Hepatocyte (in vitro differentiated cells): ENCODE measurements at places on chromosomes 3 and 15.

DNA sequence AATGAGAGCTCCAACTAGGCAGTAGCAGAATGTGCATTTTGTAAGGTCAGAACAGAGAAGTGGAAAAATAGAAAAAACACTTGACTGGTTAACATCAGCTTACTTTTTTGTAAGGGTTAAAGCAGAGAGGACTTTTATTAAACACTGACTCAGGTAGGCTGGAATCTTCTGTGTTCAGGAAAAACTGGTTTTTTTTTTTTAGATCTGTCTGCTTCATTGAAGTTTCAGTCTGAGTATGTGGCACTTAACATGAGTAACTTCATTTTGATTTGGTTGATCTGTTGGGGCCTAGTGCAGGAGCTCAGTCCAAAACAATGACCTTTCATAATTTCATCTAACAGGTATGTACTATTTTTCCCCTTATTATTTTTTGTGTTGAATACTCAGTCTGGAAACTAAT is 141.1 kb downstream of the DOCK3 start:
- no peak for DNase-seq

- DNase-seq, result no peak
Measured at GRCh38 chr3:57145852-57146251, 19.3 kb downstream of the IL17RD start.

DNA sequence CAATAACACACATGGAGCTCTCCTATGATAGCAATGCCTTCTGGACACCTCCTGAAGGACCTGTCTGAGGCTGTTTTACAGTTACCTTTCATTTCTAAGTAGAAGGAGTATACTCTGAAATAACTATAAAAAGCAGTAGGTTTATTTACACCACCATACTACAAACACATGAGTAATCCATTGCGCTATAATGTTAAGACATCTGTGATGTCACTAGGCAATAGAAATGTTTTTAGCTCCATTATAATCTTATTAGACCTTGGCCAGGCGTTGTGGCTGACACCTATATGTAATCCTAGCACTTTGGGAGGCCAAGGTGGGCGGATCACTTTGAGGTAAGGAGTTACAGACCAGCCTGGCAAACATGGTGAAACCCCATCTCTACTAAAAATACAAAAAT is 24.7 kb downstream of the PXK start:
- no peak for DNase-seq

DNA sequence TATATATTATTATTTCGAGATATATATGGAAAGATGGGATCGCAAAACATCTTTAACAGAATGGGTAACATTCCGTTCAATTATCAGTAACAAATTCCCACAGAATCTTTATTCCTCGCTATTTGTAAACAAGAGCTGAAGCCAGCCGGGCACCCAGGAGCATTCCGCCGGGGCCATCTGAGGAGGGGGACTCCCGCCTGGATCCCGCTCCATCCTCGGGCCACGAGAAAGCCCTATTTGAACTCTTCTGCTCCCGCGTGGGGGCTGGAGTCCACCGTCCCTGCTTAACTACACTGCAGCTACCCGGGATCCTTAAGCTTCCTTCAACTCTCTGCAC is 687 bp downstream of the GPR176 start:
- DNase-seq, result no peak

- no peak for DNase-seq
Measured at GRCh38 chr15:73139041-73139743, 86.9 kb downstream of the NEO1 start.

DNA sequence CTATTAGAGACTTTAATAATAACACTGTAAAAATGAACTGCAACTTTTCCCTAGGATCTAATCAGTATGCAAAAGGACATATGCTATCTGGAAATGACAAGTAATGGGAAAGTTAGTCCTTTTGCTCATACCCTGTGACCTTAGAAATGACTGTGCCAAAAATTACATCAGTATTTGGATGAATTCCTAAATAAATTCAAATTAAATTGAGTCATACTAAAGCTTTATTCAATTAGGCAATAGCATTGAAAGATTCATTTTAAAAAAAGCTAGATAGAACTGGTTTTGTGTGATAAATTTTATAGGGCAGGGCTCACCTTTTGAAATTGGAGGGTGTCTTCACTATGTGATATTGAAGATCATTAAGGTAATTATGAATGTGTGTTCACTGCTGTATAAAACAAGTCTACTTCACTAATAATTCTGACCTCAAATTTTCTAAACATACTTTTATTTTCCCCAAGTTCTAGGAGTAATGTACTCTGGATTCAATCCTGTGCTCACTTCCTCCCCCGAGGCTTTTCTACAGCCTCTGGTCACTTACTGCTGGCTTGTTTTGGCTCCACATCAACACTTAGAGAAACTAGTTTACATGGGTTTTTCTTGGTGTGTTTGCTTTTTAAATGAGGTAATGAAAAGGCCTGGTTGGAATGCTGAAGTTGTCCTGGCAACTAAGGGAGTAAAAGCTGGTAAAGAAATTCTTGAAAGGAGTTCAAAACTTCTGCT is 44.4 kb upstream of the SPTSSB start:
- DNase-seq, result peak; percentile 28

GRCh38 chr15:101267320-101268104 is 9.8 kb downstream of the SELENOS start:
- DNase-seq, result no peak

- peak; percentile 91 for DNase-seq
Measured at GRCh38 chr3:184568924-184569829, 7.6 kb downstream of the EPHB3 start.

- no peak for DNase-seq
Measured at GRCh38 chr3:156579427-156579851, 24.5 kb upstream of the SSR3 start.

- DNase-seq, result no peak
Measured at GRCh38 chr3:42975456-42975855, 3.7 kb upstream of the GASK1A start.

GRCh38 chr15:89333011-89333860 is 1.4 kb downstream of the POLG start:
- DNase-seq, result no peak

DNA sequence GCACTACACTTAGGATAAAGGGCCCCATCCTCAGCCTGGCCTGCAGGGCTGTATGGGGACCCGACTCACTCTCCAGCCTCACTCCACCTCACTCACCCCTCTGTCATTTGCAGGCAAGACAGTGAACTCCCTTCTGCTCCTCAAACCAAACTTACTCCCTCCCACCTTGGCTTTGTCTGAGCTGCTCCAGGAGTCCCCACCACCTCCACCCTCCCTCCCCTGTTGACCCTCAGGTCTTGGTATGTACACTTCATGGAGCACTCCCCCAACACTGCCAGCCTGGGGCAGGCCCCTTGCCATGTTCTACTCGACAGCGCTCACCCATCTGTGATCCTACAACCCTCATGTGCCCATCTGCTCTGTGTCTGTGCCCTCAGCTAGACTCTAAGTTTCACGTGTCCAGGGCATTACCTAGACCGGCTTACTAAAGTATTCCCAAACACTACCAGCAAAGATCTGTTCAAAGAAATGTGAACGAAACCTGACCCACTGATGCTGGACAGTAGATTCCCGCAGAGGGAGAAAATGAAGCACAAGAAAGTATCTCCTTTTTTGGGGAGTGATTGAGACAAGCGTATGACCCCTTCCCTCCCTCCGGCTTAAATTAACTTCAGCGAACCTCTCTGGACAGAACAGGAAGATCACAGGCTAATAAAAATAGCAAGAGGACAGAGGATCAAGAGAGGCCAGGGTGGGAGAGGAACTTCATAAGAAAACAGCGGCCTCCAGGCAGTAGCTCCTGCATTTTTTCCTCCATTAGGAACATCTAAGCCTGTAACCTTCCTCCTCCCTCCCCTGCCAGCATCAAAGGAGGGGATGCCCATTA is 113.2 kb downstream of the RFTN1 start:
- no peak for DNase-seq

GRCh38 chr3:158912188-158912587 is 110.3 kb downstream of the MFSD1 start:
- no peak for DNase-seq

DNA sequence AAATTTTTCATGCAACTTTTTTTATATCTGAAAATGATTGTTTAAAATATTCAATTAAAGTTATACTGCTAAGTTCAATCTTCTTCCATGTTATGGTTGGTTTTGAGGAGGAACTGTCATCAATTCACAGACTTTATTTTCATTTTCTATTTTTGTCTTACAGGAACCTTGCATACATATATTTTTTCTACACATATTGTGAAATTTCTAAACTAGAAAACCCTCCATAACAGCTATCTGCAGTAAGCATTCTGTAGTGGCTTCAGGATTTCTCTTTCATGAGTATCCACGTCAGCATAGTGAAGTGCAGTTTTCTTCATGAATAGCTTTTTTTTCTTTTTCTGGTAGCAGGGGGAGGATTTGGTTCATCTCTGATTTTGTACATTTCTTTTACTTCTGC is 48.2 kb downstream of the ATR start:
- no peak for DNase-seq

DNA sequence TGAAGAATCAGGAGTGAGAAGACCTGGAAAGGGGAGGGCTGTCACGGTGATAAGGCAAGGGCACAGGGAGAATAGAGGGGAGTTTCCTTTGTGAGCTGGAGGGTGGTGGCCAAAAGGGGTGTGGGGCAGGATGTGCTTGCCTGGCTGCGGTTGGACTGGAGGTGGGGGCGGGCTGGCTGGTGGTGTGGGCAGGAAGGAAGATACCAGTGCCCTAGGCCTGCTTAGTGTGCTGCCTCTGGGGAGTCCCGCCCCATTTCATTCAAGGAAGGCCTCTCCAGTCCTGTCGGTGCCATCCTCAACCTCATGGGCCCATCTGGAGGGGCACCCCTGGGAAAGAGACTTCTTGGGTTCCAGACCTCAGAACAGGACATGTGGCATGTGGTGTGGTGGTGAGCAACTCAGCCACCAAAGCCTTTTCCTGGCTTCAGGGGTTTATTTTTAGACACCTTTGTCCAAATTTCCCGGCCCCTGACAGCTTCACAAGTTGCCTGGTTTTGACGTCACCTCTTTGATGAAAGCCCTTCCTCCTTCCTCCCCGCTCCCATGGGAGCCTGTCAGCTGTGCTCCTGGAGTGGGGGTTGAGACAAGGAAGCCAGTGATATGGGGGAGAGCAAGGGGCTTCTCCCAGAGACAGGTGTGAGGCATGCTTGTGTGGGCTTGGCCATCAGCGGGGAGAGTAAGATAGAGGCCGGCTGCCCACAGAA is 15.6 kb downstream of the TEX264 start:
- no peak for DNase-seq

DNA sequence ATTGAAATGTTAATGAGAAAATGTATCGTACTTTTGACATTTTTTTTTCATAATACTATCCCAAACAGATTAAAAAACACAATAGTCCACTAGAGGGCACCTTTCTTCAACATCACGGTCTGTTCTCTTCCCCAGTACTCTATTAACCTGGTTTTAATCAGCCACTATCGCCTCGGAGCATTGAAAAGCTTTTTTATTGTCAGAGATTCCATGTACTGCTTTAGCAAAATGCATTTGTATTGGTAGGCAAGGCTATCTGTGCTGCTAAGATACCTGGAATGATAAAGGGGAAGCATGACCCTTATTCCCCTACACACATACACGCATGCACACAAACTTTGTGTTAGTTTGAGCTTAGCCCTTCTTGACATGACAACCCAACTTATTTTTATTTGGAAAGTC is 160.1 kb upstream of the IL12A start:
- DNase-seq, result peak; percentile 77

GRCh38 chr3:94875149-94875548 is 812.3 kb downstream of the NSUN3 start:
- DNase-seq, result no peak

DNA sequence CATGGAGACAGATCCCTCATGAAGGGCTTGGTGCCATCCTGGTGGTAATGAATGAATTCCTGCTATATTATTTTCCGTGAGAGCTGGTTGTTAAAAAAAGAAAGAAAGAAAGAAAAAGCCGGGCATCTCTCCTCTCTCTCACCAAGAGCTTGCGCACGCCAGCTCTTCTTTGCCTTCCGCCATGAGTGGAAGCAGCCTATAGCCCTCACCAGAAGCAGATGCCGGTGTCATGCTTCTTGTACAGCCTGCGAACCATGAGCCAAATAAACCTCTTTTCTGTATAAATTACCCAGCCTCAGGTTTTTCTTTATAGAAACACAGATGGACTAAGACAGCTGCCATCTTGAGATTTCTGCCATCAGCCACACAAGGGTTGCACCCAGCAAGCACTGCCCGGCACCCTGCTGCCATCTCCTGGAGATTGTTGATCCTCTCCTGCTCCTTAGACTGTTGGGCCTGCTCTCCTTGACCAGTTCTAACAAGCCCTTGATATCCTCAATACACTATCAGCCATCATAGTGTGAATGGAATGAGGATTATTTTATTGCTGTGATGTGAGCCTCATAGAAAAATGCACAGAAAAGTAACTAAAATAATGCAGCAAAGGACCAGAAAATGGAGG is 3.5 kb upstream of the AHSG start:
- no peak for DNase-seq

DNA sequence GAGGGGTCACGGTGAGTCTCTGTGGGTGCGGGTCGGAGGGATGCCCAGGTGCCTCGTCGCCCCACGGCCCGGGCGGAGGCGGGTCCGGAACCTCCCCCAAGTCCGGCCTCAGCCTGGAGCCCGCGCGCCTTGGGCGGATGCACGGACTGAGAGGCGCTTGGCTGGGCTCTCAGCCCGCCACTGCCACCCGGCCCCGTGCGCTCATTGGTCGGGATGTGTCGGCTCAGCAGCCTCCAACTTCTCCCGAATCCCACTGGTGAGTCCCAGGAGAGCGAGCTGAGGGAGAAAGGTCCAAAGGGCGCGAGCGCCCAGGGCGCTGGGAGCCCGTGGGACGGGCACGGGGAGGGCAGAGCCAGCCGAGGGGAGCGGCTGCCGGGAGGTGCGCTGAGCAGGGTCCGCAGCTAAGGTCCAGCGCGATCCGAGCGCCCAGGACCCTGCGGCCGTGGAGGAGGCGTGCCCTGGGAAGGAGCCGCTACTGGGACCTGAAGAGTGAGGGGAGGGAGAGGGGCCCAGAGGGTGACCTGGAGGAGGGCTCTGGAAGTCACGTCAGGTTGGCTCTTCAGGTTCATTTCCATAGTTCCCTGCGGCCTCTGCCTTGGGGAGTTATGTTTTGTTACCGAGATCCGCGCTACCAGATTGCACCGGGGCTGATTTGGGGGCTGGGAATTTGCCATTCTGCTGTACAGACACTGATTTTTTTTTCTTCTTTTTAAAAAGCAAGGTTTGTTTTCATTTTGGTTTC is at the start of gene MME:
TSS of gene MME (plus strand) at position 574 of the 742 bp plus-strand sequence. CDS start 3,849 bp downstream, outside the sequence.
- peak; percentile 74 for DNase-seq

DNA sequence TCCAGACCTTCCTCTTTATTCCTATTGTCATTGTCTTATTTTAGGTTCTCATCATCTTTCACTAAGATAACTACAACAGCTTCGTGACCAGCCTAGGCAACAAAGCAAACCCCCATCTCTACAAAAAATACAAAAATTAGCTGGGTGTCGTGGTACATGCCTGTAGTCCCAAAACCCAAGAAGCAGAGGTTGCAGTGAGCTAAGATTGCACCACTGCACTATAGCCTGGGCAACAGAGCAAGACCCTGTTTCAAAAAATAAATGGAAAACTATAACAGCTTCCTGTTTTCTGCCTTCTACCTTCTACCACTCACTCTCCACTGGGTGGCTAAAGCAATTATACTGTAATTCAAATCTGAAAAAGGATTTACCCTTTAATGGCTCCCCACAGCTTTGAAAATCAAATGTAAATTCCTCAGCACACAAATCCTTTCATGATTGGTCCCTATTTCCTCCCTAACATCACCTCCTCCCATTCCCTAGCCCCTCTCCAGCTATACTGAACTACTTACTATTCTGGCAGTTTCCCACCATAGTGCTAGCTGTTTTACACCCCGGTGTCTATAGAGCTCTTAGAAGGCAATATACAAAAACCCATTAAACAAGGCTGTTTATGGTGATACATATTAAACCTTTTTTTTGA is 33.4 kb downstream of the LRRFIP2 start:
- DNase-seq, result no peak
